ENCODE measurements at places on chromosomes 12 and 14.
A peak's percentile ranks its signal among the peaks of the same experiment; 100 is the strongest.

DNA sequence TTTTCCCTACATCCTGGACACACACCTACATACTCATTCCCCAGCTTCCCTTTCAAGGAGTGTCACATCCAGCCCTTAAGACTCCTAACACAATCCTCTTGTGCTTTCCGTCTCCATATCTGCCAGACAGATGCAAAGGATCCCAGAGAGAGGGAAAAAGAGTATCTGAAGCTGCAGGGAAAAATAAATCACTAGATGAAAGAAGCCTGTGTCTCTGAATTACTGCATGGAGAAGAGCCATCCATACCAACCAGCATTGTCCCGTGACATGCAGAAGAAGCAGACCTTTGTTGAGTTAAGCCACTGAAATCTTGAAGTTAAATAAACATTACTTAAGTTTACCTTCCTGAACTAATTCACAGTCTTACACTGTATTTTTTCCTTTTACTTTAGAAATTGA is 54.6 kb downstream of the GTF2A1 start:
- no peak for DNase-seq

DNA sequence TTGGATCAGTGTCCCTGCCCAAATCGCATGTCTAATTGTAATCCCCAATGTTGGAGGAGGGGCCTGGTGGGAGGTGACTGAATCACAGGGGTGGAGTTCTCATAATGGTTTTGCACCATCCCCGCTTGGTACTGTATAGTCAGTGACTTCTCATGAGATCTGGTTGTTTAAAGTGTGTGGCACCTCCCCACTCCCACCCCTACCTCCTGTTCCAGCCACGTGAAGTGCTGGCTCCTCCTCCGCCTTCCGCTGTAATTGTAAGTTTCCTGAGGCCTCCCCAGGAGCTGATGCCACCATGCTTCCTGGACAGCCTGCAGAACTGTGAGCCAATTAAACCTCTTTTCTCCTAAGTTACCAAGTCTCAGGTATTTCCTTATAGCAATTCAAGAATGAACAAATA is 67.2 kb downstream of the FERMT2 start:
- DNase-seq, result no peak

GRCh38 chr12:56243731-56244181 is 13.9 kb downstream of the SLC39A5 start:
- no peak for DNase-seq

DNA sequence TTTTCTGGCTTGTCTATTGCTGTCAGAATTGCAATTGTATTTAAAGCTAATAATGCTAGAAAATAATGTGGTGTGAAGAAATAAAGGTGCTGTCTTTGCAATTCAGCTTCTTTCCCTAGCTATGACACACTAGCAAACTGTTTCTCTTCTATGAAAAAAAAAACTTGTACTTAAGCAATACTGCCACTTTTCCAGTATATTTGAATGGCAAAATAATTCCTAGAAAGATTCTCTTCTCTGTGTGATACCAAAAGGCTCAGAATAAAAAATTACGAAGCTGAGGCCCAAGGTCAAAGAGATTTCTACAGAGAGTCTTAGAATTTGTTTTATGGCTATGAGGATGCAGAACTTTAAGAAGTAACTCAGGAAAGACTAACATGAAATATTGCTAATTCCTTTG is 235.5 kb downstream of the ADAMTS20 start:
- DNase-seq, result no peak

DNA sequence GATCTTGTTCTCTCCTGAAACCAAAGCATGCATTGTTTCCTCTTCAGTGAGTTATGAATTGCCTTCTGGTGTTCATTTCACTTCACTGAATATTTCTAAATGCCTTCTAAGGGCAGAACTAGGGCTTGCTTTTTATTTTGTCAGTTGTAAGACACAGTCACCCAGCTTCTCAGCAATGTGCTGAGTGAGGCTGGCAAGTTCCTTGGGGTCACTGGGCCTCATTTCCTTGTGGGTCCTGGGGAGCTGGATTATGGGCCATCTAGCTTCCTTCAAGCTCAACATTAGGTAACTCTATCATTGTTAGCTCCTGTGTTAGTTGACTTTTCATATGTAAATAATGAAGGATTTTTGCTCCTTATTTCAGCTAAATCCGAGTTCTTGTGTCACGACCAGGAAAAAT is 13.8 kb downstream of the ASCL4 start:
- no peak for DNase-seq

GRCh38 chr14:58904776-58905175 is 267.0 kb downstream of the DACT1 start:
- DNase-seq, result no peak

DNA sequence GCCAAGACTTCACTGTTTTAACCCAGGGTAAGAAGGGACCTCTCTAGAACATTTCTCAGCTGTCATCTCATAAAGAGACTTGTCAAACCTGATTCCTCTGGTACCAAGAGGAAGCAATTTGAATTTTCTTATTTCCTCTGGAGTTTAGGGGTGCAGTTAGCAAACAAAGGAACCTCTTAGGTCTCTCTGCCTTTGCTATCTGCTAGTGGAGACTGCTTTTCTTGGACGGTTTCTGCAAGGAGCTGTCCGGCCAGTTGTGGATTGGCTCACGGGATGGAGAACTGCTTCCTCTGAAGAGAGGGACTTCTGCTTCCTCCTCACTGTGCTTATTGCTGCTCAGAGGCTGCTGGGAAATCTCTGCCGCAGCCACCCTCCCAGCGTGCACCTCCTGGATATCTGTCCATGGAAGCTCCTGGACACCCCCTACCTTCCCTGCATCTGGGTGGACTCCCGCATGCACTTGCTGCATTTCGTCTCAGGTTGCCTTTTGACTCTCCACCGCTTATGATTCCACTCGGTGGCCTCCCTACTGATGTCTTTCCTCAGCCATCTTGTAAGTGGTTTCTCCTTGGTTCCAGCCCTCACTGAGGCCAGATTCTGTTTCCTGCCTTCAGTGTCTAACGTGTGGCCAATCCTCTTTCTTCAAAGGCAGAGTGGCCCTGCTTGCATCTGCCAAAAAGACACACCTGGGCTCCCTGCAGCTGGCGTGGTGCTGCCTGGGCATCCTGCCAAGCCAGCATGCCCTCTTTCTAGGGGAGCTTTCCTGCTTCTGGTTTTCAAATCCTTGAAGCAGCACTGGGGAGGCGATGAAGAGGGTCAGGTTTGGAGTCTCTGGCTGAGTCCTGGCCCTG is 187.3 kb downstream of the CHST11 start:
- DNase-seq, result peak; percentile 62

- no peak for DNase-seq
Measured at GRCh38 chr12:76871742-76872141, 7.1 kb downstream of the CSRP2 start.

DNA sequence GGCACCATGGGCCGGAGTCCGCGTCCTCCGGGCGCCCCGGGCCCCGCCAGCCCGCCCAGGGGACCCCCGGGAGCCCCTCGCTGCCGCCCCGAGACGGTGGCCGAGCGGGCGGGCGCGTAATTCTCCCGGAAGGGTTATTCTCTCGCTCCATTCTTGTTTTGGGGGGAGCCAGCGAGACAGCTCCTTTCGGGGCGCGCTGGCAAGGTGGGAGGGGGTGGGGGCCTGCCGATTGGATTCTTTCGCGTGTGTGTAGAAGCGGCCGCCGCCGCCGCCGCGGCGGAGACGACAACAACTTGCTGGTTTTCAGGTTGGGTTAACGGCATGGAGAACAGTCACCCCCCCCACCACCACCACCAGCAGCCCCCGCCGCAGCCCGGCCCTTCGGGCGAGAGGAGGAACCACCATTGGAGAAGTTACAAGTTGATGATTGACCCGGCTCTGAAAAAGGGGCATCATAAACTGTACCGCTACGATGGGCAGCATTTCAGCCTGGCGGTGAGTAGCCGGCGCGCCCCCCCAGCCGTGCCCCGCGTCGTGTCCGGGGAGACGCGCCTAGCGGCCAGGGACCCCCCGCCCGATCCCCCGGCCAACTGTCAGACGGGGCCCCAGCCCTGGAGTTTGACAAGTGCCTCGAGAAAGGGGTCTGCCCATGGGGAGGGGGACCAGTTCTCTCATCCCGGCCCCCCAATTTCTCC is 755 bp downstream of the SETD1B start:
- peak; percentile 80 for DNase-seq

- DNase-seq, result no peak
Measured at GRCh38 chr14:55366271-55366670, 45.4 kb downstream of the ATG14 start.

- DNase-seq, result no peak
Measured at GRCh38 chr14:50402965-50403364, 6.3 kb upstream of the CDKL1 start.

DNA sequence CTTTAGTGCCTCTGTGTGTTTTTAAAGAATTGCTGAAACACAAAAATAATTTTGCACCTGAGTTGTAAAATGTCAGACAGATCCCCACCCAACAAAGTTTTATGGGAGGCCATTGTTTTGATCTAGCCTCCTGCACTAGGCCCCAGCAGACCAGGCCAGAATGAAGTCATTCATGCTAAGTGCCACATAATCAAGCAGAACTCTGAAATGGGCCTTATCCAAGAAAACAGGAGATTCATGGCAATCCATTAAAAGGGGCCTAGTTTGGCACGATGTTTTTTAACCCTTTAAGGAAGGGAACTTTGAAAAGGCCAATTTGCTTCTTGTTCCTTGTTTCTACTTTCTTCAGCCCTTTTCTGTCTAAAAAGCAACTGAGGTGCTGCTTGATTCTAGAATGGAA is 260.9 kb downstream of the ITPR2 start:
- no peak for DNase-seq

DNA sequence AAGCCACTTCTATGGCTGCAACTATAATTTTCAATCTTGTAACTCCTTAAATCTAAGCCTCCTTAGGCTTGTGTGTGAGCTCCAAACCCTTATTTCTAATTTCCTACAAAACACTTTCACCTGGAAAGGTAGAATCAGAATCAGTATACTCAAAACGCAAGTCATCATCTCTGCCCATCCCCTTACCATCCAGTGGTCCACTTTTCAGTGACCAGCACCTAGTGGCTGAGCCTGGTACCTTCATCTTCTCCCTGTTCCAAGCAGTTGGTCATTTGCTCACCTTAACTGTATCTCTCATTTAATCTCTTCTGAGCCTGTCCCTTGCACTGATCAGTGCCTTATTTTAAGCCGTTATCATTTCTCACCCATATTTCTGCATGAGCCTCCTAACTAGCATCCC is 107.9 kb downstream of the PPM1H start:
- DNase-seq, result no peak

DNA sequence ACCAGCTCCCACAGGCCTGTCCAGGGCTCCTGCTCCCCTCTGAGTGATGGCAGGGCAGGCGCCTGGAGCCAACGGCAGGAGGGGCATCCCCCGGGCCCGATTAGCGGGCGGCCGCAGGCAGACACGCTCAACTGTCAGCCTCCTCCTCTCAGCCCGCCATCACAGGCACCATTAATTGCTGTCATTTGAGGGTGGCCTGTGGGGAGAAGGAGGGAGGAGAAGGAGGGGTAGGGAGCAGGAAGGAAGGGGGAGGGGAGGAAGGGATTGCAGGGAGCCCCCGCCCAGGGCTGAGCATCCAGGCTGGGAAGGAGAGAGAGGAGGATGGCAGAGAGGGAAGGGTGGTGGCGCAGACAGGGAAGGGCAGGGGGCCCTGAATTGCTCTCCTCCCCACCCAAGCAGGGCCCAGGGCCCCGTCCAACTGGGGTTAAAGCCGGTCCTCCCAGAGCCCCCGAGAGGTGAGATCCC is 36.1 kb downstream of the NCOR2 start:
- DNase-seq, result no peak

- DNase-seq, result no peak
Measured at GRCh38 chr14:63964113-63964512, 111.3 kb downstream of the SYNE2 start.

All from HL-60 (cell line).